ENCODE measurements at places on chromosomes 13 and 19. TPM values are rescaled to one million over a fixed set of nuclear protein-coding genes. Genes with fewer than 3 reads are reported as not detected.
A peak's percentile ranks its signal among the peaks of the same experiment; 100 is the strongest.

DNA sequence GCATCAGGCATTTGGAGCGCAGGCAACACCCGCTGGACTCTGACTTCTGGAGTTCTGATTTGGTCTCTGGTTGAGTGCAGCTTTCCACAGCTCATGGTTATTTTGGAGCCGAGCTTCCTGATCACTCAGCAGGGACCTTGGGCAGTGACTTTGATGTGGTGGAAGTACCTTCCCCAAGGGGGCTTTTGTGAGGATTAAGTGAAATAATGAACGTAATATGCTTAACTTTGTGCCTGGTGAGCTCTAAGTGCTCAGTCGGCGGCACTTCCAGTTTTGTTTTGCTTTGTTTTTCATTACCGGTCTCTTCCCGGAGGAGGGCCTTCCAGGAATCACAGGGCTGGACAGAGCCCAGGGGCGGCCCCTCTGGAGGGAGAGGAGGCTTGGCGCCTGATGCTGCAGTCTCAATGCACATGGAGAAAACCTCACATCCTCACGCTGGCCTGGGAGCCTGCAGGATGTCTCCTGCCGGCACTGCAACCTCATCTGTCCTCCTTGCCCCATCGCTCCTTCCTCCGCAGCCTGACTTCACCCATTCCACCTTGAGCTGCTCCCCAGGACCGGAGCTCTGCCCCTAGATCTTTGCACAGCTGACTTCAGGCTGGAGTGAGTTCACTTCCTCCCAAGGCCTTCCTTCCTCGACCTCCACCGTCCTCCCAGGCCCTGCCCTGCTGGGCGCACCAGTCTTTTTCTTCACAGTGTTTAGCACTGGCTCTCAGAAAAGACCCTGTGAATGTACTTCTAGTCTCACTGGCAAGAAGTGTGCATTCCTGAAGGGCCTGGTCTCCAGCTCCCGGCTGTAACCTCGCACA, 1.5 kb downstream of the PLEKHF1 start:
- DNase-seq, result no peak

Gene RUVBL2
- total RNA-seq, result 376 TPM

- DNase-seq, result no peak
These were observed 5.4 kb downstream of the COL4A2 start for GRCh38 chr13:110312339-110313031.

Gene RYR1
- total RNA-seq, result 0.26 TPM

Gene SBSN
- total RNA-seq, result not detected

GRCh38 chr19:7914099-7914498, 531 bp upstream of the TGFBR3L start:
- DNase-seq, result no peak

DNA sequence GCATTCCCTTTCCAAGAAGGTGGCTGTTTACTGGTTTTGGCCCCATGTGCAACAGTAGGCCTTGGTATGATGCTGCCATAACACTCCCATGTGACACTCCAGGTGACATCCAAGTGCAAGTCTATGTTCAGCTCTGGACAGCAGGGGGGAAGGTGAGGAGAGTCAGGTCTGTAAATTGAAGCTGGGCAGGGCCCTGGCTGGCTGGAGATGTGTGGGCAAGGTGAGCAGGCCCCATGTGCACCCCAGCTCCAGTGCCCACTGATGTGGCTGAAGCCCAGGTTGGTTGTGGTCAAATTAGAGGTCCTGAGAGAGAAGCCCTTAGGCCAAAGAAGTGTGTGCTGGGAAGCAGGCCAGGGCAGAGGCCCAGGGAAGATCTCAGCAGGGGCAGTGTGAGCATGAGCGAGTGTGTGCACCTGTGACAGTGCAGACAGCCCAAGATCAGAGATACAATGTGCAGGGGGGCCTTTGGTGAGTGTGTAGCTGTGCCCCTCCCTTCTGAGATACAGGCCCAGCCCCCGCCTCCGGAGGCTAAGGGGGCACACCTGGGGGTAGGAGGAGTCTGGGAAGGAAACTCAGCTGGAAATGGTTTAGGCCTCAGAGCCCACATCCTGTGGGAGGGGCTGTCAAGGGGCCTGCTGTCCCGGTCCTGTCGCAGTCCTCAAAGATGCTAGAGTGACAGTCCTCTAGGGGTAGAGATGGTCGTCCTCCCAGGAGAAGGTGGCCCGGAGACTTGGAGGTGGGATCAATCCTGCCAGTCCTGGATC, 18.6 kb downstream of the DEDD2 start:
- no peak for DNase-seq

- DNase-seq, result no peak
These were observed 788.2 kb downstream of the SLITRK5 start for GRCh38 chr13:88459331-88459730.

GRCh38 chr13:45240143-45240542, 39.3 kb upstream of the KCTD4 start:
- no peak for DNase-seq

Gene IZUMO2
- total RNA-seq, result not detected

DNA sequence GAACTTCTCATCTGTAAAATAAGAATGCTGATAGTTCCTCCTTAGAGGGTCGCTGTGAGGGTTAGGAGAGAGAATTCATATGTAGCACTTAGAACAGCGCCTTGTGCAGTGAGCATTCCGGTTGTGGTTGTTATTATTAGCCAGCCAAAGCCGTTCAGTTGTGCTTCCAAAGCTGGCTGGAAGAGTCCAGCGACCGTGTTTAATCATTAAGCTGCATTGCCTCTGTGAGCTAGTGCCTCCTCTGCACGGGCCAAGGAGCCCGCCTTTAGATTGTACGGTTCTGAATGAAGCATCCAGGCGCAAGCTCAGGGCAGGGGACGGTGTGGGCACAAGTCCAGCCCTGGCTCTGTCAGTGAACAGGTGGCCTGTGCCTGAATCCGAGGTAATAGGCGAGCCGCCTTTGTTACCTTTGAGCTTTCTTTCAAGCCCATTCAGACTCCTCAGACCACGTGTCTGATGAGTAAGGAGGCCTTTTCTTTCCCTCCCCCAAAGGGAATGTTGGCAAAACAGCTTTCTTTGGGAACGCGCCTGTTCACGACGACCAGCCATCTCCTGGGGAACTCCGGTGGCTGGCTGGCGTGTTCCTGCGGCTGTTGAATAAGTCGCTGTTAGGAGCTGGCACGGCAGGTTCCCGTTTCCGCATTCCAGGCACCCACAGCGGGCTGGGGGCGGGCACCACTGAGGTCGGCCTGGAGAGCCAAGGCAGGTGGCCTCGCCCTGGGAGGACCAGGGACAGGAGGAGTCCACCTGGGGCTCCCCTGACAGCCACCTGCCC, 25.1 kb downstream of the SIPA1L3 start:
- peak; percentile 39 for DNase-seq

Gene ZNF580
- 2.5 TPM for total RNA-seq

Gene ZNF552
- 9.2 TPM for total RNA-seq

DNA sequence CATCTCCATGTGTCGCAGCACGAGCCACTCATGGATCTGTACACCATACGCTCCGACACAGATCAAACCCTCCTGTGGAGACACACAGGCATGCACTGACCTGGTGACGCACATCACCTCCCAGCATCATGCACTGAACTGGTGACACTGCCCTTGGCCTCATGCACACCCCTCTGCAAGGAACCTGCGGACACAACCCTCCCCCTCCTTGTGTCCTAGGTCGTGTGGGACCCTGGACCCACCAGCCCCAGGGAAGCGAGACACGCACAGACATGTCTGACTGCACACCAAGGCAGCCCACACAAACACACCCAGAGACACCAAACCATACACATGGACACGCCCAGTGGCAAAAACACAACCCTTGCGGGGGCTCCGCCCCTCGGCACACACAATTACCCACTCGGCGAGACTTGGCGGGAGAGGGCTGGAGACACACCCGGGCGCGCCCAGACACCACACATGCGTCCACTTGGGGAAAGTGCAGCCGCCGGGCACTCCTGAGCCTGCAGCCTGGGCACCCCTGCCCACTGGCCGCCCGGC, 2.0 kb upstream of the KCNN4 start:
- DNase-seq, result no peak

Gene ABCA7
- 5.9 TPM for total RNA-seq
